ENCODE measurements at places on chromosomes 6 and 20.

GRCh38 chr6:55141611-55142010, 32.7 kb upstream of the HCRTR2 start:
- no peak for DNase-seq

DNA sequence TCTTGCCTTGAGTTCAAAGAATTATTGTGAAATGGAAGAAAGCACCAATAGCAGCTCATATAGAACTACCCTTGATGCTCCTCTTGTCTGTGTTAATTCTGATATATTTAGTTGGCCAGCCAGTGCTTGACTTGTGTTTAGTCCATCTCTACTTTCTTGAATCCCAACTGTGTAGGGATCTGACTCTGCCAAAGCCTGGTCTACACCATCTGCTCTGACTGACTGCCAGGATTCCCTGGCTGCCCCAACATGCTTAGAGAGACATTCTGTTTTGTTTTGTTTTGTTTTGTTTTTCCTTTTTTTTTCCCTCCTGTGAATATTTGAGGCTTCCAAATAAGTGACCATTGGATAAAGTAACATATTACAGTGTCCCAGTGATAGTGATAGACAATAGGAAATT, 953.7 kb upstream of the MANEA start:
- no peak for DNase-seq

GRCh38 chr6:154806804-154807203, 73.6 kb downstream of the SCAF8 start:
- no peak for DNase-seq

DNA sequence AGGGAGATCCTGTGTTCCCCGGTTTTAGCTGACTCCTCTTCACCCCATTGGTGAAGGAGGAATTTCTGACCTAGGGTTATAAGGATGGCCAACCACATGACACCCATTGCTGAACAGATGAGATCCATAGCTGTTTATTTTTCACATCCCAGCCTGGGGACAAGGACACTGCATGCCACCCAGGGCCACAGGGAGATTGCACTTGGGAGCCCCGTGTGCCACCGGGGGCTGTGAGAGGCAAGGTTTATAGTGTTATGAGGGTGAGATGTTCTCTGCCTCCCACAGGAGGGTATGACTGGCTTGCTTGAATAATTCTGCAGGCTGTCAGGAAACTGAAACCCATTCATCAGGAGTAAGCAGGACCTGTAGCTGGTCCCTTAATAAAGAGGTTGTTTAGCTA, 14.7 kb upstream of the SLPI start:
- DNase-seq: no peak

DNA sequence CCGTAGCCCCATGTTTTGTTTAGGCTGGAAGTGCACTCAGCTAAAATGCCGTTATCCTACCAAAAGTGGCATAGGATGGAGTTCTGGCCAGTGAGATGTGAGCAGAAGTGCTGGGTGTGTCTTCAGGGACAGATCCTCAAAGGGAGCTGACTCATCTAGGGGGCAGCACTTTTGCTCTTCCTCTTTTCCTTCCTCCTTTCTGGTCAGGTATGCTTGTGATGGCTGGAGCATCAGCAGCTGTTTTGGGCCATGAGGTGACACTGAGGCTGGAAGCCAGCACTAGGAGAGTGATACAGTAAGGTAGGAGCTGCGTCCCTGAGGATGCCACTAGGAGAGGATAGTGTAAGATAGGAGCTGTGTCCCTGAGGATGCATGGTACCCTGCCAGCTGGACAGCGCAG, 4.6 kb upstream of the OSBPL2 start:
- no peak for DNase-seq

GRCh38 chr6:148943451-148943850, 196.6 kb downstream of the UST start:
- no peak for DNase-seq

- DNase-seq: peak; percentile 39
These were observed 92.8 kb upstream of the TMEM30A start for GRCh38 chr6:75377386-75377785.

DNA sequence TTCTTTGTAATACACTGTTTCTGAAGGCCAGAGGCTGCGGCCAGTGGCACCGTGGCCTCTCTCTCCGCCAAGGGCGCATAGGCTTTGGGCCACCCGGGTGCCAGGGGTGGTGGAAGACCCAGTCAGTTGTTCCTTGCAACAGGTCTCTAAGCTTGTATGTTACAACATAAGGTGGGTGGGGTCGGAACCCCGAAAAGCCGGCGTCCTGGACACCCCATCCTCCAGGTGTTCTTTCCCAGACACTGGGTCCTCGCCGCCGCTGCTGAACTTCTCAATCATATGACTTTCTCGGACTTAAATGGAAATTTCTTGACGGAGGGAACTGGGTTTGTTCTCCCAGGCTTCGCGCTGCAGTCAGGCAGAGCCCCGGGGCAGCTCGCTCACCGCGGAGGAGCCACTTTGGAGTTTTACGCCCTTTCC, 983 bp upstream of the KCNQ5 start:
- no peak for DNase-seq

DNA sequence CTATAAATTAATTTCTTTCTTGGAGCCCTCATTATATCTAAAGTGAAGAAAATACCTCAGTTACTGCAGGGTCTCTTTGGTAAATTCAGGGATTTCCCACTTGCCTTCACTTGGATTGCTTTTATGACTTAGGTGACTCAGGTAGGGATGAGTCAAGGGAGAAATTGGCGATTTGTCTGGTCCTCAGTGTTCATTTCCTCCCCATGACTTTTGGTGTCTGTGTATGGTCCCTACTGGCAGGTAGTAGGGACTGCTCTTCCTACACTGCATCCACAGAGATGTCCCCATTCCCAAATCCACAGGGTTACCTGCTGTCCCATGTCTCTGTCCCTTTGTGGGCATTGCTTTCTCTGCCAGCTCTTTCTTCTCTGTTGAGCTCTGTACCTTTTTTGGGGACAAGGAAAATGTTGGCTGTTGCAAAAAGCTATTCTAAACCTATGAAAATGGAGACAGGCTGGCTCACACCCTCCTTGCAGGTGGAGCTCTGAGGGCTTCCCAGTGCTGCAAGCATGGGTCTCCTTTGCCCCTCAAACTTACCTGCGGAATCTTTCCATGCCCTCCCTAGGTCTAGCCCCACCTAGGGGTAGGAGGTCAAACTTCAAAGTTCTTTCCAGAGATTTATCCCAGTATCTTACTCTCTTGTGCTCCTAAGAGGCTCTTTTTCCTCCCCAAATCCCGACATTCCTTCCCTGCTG, 211.9 kb downstream of the ZNF217 start:
- DNase-seq: no peak

DNA sequence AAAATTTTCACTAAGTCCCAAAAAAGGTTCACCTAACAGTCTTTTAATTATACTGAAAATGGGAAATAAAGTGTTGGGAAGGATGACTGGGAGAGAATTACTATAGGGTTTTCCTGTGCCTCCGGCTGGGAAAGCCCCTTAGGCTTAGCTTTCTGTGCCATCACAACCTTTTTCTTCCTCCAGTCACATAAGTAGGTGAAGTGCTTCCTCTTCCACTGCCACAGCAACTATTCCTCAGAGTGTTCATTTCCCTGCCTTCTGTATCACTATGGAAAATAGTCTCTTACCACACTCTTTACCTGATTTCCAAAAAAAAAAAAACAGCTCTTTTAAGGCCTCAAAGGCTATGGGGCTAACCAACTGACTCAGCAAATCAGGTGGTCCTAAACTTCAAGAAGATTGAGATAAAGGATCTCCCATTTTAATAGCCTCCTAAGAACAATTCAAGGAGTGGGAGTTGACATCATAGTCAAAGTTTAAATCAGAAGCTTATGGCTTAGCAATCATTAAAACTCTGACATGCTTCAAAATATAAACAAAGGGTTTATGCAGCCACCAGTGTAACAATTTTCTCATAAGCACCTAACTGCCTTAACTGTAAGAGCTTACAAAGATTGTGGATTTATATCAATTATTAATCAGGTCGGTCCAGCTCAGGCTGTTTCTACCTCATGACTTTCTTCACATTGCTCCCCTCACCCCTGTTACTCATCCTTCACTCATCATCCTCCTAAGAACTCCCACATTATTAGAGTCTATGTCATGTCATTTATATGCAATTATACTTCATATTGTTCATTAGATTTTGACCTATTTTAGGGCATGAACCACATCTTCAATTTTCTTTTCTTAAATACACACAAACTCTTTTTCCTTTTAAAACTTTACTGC, 95.3 kb downstream of the RNGTT start:
- DNase-seq: no peak

GRCh38 chr6:166561771-166562359, 24.6 kb downstream of the RAMACL start:
- no peak for DNase-seq

DNA sequence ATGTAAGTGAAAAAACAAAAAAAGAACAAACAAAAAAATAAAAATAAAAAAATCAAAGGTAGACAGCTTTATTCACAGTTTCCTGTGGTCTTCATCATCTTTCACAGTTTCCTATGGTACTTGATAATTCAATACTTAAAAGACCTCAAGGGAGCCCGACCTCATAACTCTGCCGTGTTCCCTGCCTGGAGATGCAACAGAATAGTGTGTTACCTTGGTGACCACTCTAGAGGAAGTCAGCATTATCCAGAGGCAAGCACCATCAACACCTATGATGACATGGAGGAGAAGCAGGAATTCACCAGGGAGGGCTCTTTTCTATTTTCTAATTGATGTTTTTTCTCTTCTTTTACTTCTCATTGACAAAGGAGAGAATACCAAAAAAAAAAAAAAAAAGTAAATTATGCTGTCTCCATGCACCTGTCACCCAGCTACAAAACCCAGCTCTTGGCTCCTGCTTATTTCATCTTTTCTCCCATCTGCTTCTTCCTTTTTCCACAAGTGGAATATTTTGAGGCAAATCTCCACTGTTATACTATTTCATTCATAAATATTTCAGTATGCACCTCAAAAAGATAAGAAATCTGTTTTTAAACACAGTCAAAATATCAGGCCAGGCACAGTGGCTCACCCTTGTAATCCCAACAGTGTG, 95.8 kb upstream of the STXBP5 start:
- DNase-seq: peak; percentile 40

DNA sequence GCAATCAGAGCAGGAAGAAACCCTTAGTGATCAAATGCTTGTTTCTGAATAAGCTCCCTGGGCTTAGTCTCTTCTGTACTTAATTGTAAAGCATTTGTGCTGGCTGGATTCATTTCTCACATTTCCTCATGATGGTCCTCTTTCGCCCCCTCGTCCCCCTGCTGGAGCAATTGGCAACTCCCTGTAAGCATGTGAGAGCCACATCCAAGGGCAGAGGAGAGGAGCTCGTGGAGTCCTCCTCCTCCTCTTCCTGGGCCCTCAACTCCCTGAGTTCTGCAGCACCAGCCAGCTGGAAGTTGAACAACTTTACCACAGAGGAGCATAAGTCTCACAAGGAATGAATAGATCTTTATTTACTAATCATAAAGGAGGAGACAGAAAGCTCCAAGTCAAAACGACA, 12.6 kb downstream of the ANKEF1 start:
- DNase-seq: no peak

GRCh38 chr6:104527761-104528415, 331.8 kb downstream of the HACE1 start:
- peak; percentile 32 for DNase-seq

GRCh38 chr6:43798688-43799444, 28.9 kb downstream of the VEGFA start:
- DNase-seq: no peak

DNA sequence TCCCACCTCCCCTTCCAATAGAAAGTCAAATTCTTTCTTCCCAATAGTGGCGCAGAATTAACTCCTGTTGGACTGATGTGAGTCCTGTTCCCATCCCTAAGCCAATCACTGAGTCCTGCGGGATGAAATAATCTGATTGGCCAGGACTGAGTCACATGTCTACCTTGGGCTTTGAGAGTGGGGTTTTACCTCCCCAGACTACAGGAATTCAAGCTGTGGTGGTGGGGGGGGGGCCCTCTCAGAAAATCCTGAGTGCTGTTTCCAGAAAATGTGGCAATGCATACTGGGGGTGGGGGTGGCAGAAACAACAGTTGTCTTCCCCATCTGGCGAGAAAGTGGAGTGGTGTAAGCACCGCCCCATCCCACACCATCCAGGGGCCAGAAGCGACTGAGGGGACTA, 65.7 kb downstream of the CTCFL start:
- DNase-seq: no peak

GRCh38 chr6:169231790-169232506, 21.7 kb downstream of the THBS2 start:
- DNase-seq: no peak

- DNase-seq: no peak
These were observed 45.8 kb downstream of the TOP1 start for GRCh38 chr20:41074441-41074840.

DNA sequence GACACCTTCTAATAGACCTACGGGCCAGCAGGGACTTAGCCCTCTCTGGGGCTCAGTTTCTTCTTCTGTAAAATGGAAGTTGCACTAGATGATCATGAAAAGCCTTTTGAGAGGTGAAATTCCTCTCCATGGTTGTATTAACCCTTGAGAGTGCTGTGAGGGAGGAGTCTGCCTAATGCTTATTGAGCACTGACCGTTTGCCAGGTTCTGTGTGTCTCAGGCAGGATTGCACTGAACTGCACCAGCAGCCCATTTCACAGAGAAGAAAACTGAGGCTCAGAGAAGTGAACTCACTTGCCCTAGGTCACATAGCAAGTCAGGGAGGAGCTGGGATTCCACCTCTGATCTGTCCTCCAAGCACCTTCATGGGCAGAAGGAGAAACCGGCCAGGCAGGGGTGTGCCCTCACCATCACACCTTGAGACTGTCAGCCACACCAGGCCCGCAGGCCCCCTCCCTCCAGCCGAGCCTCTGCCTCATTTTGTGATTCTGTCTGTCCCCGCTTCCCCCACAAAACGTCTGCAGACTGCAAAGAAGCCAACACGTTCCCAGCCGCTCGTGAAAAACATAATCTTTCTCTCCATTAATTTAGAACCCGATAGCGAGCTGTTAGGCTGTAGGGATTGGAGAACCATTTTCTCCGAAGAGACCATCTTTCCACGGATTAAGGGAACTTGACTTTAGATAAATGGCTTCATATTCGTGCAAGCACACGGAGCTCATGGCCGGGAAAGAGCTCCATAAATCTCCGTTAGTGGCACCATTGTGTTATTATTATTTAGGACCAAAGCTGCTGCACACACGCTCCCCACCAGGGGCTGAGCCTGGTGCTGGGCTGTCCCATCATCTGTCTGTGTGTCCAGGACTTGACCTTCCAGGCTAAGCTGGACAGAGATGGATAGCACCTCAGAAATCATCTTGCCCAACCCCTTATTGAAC, 46.0 kb downstream of the KIAA1755 start:
- no peak for DNase-seq

Measured in NCI-H1930 (cell line).